ENCODE measurements at places on chromosomes 11 and 22.

- peak; percentile 10 for DNase-seq
Observed at GRCh38 chr22:43376765-43377547, 33.8 kb upstream of the SCUBE1 start.

DNA sequence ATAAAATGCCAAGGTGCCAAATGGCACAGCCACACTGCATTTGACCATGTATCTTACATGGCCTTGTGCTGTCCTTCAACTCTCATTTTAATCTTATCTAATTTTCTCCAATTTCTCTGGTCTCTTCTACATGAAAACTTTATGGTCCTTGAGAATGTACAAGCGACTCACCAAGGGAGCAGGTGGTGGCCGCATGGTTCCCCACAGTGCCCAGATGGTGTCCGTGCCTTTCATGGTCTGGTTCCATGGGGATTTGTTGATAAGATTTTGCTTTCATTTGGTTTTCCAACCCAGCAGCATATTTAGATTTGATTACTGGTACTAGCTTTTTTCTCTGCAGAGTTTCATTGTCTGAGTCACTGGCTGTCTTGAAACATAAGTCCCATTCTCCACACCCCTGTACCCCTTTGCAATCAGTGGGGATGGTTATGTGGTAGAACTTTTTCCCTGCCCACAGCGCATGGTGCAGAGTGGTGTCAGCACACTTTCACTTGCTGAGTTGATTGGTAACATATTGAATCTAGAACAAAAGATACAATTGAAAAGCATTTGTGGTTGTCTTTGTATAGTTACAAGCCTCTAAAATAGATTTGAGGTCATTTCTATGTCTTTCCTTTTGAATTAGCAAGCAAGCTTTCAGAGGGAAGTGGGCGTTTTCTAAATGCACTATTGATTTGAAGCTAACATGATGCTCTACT is 24.1 kb downstream of the ZNRF3 start:
- DNase-seq: no peak

GRCh38 chr11:40162901-40163883 is 1296.3 kb downstream of the LRRC4C start:
- DNase-seq: no peak

DNA sequence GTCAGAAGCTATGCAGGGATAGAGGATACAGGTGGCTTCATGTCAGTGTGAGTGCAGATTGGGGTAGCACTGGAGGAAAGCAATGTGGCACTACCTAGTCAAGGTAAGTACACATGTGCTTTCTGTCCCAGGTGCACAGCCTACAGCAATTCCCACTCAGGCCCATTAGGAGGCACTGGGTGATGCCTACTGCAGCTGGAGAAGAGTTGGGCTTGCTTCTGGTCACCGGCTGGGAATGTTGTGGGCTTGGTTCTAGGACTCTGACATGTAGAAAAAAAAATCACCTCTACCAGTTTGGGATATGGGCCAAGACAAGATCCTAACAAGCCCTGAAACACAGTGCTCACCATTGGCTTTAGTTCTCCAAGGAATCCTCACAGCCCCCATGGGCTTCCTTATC is 69.7 kb downstream of the TENM4 start:
- DNase-seq: no peak

DNA sequence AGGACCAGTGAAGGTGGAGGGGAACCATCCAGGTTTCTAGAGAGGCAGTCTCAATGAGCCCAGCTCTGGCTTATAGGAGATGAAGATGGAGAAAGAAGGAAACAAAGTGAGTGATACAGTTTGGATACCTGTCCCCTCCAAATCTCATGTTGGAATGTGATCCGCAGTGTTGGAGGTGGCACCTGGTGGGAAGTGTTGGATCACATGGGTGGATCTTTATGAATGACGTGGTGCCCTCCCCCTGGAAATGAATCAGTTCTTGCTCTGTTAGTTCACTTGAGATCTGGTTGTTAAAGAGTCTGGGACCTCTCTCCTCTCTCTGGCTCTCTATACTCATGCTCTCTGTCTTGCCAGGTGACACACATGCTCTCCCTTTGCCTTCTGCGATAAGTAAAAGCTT is 393.1 kb upstream of the NARS2 start:
- no peak for DNase-seq

GRCh38 chr11:77705876-77706579 is 68.4 kb upstream of the CLNS1A start:
- no peak for DNase-seq

GRCh38 chr11:81839016-81839415 is 894.6 kb downstream of the FAM181B start:
- DNase-seq: no peak

GRCh38 chr11:3946455-3947017 is 91.1 kb downstream of the STIM1 start:
- no peak for DNase-seq

DNA sequence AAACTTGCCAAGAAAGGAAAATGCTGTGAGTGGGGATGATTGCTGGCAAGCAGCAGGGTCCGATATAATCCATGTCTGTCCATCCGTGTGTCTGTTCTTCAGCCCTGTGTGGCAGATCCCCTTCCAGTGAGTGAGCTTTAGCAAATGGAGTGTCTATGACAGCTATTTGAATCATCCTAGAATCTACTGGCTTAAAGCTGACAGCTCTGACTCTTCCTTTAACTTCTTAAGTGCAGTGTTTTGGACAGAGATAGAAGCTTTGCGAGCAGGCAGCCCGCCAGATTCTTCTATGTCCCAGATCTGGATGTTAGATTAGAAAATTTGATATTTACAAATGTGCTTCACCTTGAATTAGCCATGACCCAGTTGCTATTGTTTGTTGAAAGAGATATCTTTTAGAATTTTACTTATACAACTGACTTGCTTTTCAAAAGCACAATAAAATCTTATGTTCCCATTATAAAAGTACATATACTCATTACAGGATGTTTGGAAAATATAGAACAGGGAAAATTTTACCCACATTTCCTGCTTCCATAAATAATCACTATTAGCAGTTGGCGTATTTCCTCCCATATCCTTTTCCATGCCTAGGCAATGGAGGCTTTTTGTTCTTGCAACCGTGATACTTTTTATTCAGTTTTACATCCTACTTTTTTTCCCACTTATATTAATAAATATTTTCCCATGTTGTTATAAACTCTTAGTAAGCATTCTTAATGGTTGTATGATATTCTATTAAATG is 124.5 kb downstream of the COMMD9 start:
- DNase-seq: no peak

DNA sequence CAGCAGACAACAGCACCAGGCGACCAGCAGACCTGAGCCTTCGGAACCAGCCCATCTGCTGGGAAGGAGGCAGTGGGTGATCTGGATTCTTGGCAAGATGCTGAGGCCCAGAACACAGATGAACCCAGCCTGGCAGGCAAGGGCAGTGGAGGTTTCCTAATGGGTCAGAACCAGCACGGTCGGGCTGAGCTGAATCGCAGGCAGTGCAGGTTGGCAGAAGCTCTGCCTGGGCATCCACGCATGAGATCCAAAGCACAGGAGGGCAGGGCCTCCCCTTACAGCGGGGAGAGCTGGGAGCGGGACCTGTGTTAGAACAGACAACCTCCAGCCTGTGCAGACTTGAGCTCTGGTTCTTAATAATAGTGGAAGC is 47.5 kb downstream of the DSCAML1 start:
- no peak for DNase-seq

DNA sequence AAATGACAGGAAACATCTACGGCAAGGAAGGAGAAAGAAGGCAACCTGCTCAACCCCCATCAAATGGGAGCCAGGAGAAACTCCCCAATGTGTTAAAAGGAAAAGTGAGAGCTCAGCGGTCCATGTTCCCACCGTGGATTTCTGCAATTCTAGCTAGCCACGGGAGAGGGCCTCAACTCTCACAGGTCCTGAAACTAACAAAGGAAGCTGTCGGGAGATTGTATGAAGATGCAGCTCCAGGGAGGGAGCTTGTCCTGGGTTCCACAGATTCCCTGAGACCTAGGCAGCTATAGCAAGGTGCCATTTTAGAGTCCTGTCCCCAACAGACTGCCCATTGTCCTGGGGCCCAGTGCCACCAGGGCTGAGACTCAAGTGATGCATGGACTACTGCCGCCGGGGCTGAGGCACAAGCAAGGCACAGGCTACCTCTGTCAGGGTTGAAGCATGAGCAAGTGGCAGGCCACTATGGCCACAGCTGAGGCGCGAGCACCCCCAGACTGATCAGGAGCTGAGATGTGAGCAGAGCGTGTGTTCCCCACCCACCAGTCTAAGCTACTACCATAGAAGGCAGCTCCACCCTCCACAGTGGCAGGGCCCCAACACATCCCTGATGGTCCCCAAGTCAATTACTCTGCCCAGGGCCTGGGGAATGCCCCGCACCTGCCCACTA is 31.3 kb downstream of the RSF1 start:
- DNase-seq: no peak

- DNase-seq: no peak
Observed at GRCh38 chr11:78548911-78549590, 25.6 kb downstream of the NARS2 start.

GRCh38 chr11:120635136-120635810 is 123.7 kb downstream of the GRIK4 start:
- no peak for DNase-seq

- no peak for DNase-seq
Observed at GRCh38 chr11:28400331-28401100, 292.3 kb downstream of the METTL15 start.

DNA sequence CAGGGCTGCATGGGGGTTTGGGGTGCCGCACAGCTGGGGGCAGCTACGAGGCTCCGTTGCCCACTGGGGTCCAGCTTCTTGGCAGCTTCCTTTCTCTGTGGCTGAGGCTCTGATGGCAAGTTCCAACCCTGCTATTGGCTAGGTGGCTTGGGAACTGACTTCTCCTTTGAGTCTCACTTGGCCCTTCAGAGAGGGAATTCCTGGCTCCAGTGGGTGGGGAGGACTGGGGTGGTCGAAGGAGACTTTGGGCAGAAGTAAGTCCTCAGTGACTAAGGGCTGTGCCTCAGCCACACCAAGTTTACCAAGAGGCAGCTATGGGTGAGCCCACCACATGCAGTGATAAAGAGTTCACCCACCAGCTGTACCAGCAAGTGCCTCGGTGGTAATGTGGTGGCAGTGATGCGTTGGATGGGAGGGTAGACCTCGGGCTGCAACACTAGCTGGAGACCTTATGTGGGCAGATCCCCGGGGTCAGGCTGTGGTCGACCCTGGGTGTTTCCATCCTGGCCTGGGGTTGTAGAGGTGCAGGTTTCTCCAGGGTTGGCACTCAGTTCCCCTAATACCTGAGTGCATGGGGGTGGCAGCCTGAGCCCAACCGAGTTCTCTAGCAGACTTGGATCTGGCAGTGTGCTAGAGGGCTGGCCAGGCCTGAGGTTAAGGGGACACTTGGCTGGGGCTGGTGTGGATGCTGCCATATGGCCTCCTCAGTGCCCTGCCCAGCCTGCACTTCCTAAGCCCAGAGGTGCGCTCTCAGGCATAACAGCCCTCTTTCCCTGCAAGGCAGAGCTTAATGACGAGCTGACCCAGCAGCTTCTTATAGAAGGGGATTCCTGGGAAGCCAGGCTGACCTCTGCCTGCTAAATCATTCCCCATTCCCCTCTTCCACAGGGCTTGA is 197.0 kb upstream of the CADM1 start:
- DNase-seq: no peak

- no peak for DNase-seq
Observed at GRCh38 chr11:116379185-116379828, 393.5 kb downstream of the BUD13 start.

DNA sequence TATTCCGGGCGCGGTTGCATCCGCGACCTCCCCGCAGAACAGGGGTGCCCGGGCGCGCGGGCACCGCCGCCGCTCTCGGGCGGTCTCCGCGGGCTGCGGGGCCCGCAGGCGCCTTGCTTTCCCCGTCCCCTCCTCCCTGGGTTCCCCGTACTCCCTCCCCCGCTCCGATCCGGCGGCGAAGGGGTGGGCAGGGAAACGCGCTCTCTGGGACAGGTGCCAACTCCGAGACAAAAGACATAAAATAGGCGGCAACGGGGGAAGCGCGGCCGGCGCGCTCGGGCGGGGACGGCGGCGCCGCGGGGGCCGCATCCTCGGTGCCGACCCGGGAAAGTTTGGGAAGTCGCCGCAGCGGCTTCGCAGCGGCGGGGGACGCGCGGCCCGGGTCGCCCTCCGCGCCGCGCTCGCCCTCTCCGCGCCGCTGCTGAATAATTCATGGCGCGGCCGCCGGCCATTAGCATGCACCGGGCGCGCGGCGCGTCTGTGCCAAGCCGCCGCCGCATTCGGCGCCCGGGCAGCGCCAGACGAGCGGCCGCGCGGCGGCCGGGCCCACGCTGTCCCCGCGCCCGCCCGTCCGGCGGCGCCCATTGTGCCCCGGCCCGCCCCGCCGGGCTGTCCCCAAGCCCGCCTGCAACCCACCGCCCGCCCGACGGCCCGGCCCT is 78.7 kb upstream of the PPARA start:
- peak; percentile 44 for DNase-seq

DNA sequence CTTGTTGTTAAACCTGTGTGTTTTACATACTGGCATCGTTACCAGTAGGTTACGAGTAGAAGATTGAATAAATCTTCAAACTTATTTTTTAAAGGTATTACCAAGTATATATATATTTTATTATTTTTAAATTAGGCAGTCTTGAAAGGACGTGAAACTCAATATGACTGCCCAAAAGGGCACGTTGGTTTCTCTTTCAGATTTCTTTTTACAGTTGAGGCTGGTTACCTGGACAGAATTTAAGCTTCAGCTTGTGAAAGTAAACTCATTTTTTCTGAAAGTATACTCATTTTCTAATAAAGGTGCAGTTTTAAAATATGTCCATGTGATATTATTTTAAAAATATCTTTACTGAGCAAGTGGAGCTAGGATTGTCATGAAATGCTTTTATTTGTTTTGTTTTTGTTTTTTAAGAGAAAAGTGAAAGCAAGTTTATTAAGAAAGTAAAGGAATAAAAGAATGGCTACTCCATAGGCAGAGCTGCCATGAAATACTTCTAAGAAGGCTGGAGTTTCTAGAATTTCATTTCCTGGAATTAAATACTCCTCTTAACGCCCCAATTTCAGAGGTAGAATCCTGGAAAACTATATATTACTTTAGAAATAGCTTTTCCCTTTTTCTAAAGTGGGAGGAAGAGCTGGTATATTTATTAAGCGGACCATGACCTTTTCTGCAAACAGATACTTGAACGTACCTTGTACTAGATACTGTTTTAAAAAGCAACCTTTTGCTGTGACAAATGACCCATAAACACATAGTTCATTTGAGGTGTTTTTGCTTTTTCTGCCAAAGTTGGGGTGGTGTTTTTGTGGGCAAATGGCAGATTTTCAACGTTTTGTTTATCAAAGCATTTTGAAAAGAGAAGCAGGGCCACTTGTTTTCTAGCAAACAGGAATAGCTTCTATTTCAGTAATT is 1.9 kb downstream of the FBXO7 start:
- DNase-seq: no peak

- no peak for DNase-seq
Observed at GRCh38 chr11:72144807-72145565, 9.5 kb downstream of the FOLR3 start.

- peak; percentile 46 for DNase-seq
Observed at GRCh38 chr11:61028135-61028729, 56.8 kb downstream of the CD6 start.

- no peak for DNase-seq
Observed at GRCh38 chr11:35549787-35550186, 24.4 kb upstream of the PAMR1 start.

- DNase-seq: no peak
Observed at GRCh38 chr11:120335556-120335907, 681 bp upstream of the ARHGEF12 start.

All from activated T-cell treated with anti-CD3 and anti-CD28 coated beads for 1 hour (primary cell).